ENCODE measurements at places on chromosomes 11 and 22. TPM values are rescaled to one million over a fixed set of nuclear protein-coding genes. Genes with fewer than 3 reads are reported as not detected.

GRCh38 chr11:42232673-42233072 lies 773.2 kb upstream of the LRRC4C start:
- no peak for ATAC-seq

DNA sequence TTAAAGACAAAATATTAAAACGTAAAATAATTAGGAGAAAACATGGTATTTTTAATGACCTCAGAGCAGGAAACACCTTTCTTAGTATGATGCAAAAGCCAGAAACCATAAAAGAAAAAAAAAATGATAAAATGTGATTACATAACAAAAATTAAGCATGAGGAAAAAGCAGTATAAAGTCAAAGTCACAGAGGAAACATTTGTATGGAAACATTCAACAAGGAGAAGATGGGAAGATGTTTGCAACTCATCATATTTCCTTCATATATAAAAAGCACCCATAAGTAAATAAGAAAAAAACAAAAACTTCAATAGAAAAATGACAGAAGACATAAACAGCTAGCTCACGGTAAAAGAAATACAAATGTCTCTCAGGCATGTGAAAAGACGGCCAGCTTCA lies 17.3 kb downstream of the SHISAL1 start:
- no peak for ATAC-seq

DNA sequence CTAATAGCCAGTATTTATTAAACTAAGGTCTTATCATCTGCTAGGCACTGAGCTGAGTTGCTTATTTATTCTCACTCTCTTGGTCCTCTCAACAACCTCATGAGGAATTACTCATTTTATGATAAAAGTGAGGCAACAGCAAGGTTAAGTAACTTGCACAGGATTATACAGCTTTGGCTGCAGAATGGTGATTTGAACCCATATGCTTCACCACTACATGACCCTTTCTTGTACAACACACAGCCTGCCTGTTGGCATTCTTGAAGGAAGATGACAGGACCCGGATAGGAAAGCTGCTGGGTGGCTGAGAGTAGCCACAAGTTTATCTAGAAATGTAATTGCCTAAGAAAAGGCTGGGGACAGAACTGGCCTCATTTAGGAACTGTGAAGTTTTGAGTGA lies 5.3 kb upstream of the PARVA start:
- no peak for ATAC-seq

GRCh38 chr11:104763930-104764709 lies 134.1 kb downstream of the CASP12 start:
- ATAC-seq, result no peak

DNA sequence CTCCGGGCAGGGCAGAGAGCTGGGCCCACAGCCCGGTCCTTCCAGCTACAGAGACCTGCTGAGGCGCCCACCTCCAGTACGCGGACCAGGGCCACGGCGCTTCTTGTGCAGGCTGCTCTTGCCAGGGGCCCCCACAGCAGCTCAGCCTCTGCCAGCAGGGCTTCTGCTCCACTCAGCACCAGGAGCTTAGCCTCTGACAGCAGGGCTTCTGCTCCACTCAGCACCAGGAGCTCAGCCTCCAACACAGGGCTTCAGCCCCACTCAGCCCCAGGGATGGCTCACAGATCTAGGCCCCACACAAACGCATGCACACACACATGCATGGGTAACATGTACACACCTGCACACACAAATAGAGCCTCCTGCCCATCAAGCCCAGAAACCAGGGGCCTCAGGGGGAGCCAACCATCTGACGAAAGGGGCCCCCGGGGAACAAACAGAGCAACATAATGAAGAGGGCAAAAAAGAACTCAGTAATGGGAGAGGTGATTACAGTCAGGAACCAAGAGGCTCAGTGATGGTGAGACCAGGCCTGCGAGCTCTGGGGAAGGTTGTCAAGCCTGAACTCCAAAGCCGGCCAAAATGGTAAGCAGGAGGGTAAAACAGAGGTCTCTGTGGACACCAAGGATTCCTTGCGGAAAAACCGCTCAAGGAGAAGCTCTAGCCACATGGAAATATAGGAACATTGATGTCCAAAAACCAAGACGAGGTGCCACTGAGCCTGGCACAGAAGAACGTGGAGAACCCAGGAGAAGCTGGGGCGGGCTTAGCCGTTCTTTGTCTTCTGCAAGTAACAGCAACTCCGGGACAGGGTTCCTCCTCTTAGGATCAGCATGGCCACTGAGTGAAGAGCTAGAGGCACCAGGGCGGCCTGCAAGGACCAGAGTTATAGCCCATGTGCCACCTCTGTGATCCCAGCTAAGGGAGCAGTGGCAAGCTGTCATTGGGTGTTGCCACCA lies 46.5 kb downstream of the GNB1L start:
- ATAC-seq, result no peak

DNA sequence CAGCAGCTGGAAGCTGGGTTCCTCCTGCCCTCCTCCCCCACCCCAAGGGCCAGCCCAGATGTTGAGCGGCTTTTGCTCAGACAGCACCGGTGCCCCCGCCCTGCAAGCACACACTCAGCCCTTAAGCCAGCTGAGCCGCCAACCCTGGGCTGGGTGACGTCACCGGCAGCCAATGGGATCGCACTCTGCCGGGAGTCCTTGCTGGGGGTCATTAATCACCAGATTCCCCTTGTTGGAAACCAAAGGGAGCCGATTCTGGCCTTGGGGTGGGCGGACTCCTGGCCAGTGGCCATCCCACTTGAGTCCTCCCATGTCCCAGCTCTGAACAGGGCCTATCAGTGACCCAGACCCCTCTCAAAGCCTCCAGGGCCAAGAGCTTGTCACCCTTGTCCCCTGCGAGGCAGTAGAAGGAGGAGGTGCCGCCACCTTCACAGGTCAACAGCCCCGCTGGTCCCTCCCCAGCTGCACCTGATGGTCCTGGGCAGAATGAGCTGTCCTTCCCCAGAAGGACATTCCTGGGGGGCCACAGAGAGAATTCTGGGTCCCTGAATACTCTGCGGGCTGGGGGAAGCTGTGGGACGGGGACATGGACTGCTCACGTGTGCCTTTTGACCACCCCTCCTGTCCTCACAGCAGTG lies 7.4 kb downstream of the DUSP8 start:
- ATAC-seq, result peak; percentile 77

- no peak for ATAC-seq
These were observed 34.3 kb downstream of the ZNF202 start for GRCh38 chr11:123707206-123707605.

DNA sequence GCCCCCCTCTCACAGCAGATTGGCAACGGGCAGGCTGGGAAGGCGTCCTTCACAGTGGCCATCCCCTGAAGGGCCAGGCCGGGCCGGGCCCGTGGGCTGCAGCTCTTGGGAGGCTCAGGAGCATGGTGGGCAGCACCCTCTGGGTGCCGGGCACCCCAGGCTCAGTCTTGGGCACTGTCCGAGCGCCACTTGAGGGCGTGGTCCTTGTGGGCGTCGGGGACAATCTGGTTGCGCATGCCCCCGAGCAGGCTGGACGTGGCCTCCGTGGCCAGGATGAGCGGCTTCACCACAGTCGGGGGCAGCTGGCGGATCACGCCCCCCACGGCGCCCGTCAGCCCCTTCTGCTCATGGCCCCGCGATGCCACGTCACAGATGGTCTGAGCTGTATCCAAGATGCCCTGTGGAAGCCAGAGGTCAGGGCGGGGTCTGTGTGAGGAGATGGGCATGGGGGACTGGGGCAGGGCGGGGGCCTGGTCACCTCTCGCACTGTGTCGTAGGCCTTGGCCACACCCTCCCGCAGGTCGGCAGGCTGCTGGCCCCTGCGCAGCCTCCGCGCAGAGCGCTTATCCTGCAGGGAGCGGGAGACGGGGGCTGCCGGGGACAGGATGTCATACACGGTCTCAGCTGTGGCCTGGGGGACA lies 16.5 kb upstream of the EHD1 start:
- peak; percentile 3 for ATAC-seq

DNA sequence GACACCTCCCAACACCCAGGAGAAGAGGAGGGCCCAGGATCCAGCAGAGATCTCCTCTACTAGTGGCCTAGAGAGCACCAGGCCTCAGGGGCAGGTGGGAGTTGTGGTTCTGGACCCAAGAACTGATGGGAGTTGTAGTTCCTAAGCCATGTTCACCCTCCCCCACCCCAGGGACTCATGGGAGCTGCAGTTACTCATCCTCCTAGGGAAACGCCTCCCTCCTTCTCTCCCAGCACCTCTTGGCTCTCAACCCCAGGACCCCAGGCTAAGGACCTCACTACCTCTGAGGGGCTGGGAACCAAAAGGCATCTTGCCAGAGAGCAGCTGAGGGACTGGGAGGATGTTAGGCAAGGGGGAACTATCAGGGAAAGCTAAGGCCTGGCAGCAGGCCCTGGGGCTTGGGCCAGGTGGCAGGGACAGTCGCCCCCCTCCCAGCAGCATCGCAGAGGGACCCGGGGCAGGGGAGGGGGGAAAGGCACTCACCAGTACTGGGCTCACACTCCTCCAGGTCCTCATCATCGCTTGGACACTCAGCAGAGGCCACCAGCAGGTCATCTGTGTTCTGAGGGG lies 28.9 kb downstream of the SLC22A12 start:
- peak; percentile 88 for ATAC-seq

DNA sequence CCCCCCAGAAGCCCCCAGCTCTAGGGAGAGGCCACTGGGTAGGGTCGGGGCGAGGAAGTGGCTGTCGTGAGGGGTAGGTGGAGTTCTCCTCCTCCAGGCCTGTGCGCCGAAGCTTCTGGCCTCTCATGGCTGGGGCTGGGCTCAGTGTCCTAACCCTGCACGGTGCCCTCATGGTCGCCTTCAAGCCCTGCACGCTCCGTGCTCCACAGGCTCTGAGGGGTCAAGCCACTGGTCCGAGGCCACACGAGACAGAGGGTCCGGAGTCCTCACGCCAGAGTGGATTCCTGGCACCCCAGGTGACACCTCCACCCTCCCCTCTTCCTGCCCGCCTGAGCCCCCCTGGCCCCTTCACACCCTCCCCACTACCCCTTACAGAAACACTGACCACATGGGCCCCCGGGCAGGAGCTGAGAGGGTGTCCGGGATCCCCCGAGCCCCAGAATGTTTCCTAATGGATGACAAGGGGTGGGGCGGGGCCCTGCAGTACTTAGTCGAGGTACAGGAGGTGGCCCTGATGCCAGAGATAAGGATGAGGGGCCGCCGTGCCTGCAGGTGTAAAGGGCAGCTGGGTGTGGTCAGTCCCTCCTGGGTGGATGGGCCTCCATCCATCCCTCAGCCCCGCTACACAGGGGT lies 997 bp upstream of the CDHR5 start:
- ATAC-seq, result no peak

- ATAC-seq, result no peak
These were observed 53.4 kb upstream of the HTATIP2 start for GRCh38 chr11:20310137-20310536.

KCNJ4 gene
- total RNA-seq, result 0.50 TPM

ARHGAP20 gene
- total RNA-seq, result 2.4 TPM

OPCML gene
- 12.9 TPM for total RNA-seq

A4GALT gene
- 14.8 TPM for total RNA-seq

RBM7 gene
- 18.6 TPM for total RNA-seq

PARVA gene
- total RNA-seq, result 5.8 TPM
